ENCODE measurements at places on chromosomes 2 and 18. TPM values are rescaled to one million over a fixed set of nuclear protein-coding genes. Genes with fewer than 3 reads are reported as not detected.

PMS1 gene
- total RNA-seq = 29.6 TPM

CABLES1 gene
- 8.1 TPM for total RNA-seq

ABCB11 gene
- total RNA-seq = 0.18 TPM

ACVR1C gene
- 0.81 TPM for total RNA-seq

CYRIA gene
- 17.4 TPM for total RNA-seq

FNDC4 gene
- 3.7 TPM for total RNA-seq

LYPD6B gene
- total RNA-seq = 76.0 TPM

SDC1 gene
- total RNA-seq = 480 TPM

GRCh38 chr2:214810671-214811070 lies 1.2 kb upstream of the BARD1 start:
- no peak for DNase-seq

DNA sequence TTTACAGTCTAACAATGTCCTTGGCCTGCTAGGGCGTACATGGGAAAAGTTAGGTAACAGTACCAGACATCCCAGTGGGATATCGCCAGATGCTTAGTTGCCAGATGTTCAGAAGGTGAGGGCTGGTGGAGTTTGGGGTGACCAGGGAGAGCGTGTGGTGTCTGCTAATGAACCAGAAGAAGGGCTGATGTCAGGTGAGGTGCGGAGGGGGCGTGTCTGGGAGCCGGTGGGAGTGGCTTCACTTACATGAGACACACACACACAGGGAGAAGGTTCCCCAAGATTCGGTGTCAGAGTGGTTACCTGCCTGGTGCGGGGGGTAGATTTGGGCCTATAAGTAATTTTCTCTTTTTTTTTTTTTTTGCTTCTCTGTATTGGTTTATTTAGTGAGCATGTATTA lies 12.2 kb downstream of the RAB31 start:
- no peak for DNase-seq

GRCh38 chr2:86622519-86623042 lies 1.1 kb downstream of the RNF103 start:
- peak; percentile 50 for DNase-seq

DNA sequence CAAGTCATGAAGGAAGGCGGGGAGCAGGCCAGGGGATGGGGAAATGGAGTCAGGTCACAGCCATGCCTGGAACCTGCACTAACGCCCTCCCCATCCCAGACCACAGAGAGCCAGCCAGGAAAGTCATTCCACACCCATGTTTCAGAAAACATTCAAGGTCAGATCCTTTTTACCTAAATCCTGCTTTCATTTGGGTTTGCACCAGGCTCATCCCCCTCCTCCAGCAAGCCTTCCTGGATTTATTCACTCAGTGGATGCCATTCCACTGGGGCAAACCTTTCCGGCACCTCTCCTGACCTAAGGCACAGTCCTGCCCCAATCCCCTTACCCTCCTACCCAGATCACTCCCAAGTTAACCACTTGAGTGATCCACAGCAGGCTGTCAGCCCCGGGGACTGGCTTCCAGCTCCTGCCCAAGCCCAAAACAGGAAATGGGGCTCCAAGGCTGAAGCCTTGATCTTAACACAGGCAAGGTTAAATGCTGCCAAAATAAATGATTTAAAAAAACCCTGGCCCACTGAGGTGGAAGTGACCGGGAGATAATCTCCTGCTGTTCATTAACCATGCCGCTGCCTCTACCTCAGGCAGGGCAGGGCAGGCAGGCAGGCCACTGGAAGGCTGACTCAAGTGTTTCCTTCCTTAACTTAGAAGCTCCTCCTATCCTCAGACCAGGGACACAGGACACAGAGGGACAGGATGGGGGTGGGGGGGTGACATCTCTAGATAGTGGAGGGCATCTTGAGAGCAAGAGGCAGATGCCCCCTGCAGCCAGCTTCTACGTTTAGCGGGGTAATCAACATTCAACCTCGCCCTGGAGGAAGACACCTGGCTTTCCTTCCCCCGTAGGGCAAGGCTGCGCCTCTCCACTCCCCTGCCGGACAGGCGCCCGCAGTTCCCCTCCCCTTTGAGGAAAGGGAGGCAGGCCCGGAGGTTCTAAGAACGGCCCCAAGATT lies 1.4 kb downstream of the RAB11FIP5 start:
- DNase-seq = no peak

DNA sequence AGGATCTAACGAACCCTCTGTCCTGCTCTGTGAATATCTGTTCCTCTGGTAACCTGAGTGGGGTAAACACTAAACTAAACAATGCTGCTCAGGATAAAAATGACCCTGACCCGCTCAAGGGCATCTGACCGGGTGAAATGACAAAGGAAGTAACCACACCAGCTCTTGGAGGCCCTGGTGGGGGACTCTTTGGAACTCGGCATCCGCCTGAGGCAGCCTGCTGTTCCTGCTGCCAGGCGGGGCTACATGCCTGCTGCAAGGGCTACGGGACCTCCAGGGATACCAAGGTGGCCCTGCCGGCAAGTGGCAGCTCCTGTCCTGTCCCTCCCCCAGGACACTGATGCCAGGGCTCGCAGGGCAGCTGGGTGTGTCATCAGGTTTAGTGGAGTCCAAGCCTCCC lies 273.3 kb downstream of the HDAC4 start:
- no peak for DNase-seq

DNA sequence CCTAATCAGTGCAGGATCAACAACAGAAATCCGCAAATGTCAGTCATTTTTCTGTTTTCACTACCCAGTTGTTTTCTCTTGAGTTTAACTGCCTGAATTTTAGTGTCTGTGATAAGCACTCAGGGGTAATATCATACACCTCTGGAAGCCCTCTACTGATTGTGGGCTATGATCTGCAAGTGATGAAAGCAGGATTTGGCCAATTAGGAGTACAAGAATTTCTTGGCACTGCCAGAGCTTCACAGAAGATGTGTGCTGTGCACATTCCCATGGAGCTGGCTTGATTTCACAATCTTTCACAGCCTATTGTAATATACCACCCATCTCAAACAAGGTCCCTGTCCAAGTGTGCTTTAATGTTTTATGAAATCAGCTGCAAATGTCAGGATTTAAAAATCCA lies 27.3 kb upstream of the TDRD15 start:
- no peak for DNase-seq

- no peak for DNase-seq
Measured at GRCh38 chr2:219496825-219497494, 1.7 kb upstream of the GMPPA start.

DNA sequence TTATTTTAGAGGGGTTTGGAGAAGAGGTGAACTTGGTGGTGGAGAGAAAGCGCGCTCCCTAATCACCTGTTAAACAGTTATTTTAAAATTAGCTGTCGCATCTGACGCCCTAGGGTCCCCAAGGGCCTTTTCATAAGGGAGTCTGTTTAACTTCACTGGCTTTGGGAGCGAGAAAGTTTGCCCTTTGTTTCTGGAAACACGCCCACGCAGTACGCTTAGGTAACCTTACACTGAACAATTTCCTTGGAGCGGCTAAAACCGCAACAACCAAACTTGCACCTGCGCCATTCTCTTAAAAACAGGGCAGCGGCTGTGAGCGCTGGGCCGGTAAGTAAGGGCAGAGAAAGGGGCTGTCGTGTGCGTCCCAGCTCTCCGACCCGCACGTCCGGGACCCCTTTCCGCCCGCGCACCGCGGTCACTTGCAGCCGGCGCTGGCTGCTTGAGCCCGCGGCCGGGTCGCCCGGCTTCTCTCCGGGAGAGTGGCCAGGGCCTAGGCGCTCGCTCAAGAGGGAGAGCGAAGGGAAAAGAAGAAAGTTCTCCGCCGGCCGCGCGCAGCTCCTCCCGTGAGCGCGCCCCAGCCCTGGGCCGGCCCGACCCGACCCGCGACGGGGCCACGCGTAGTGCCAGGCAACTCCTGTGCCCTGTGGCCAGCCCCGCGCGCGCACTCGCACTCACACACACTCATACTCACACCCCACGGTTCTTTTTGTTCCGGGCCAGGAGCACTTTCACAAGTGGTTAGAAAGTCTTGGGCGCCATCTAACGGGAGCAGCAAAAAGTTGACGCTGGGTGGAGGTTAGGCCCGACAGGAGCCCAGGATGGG lies 19.2 kb downstream of the POU3F3 start:
- peak; percentile 67 for DNase-seq

DNA sequence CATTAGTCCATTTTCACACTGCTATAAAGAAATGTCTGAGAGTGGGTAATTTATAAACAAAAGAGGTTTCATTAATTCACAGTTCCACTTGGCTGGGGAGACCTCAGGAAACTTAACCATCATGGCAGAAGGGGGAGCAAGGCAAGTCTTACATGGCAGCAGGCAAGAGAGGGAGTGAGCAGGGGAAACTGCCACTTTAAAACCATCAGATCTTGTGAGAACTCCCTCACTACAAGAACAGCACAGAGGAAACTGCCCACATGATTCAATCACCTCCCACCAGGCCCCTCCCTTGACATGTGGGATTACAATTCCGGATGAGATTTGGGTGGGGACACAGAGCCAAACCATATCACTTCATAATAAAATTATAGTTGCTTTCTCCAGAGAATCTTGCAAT lies 365.5 kb upstream of the ID2 start:
- peak; percentile 12 for DNase-seq

- DNase-seq = no peak
Measured at GRCh38 chr2:84840306-84840705, 40.6 kb downstream of the TRABD2A start.

DNA sequence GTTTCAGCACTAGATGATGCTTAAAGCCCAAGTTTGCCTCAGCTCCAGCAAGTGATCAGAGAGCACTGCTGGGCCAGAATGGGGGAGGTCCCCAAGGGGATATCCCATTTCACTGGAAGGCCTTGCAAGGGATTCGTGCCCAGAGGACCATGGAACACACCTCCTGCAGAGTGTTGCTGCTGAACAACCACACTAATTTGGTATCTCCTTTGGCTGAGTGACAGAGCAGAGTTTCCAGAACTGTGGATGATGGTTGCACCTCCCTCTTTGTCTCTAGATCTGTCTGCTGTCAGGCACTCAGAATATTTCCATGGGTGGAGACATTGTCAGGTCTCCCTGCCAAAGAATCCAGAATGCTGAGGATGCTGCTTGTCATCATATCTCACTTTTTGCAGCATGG lies 484.8 kb upstream of the NETO1 start:
- DNase-seq = no peak

GRCh38 chr2:64807417-64807816 lies 153.7 kb upstream of the SERTAD2 start:
- DNase-seq = no peak

DNA sequence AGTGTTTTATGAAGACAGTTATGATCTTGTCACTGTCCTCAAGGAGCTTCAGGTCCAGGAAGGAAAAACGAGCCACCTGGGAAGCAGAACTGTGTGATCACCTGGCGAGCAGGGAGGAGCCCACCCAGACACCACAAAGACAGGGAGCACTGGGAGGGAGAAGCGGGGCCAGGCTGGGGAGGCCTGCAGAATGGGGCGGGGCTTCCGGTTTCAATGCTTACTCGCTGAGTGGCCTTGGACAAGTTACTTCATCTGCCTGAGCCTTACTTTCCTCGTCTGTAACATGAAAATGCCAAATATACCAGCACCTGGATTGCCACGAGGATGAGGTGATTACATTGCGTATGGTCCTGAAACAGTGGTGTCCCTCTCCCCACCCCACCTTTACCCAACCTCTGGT lies 227.5 kb downstream of the ANKRD30B start:
- no peak for DNase-seq

DNA sequence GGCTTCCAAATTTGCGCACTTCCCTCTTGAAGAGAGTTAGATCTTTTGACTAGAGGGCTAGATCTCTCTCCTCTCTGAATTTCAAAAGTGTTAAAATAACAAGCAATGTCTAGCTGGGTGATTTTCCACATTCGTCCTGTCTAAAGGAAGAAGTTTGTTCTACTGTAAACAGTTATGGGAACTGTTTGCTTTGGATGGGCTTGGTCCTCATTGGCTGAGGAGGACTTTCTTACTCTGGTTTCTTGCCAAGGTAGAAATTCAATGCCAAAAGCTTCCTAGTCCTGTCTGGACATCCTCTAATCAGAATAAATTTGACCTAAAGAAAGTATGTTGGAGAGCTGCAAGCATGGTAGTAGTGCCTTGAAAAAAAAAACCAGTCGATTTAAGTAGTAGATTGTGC lies 47.4 kb upstream of the RAPH1 start:
- no peak for DNase-seq

GRCh38 chr2:28300485-28301341 lies 91.9 kb upstream of the FOSL2 start:
- DNase-seq = no peak

GRCh38 chr2:27627963-27628766 lies 647 bp downstream of the CCDC121 start:
- peak; percentile 43 for DNase-seq

- DNase-seq = no peak
Measured at GRCh38 chr2:227612546-227613271, 1.9 kb downstream of the SCYGR3 start.

Data from ureter (tissue), 1 donor.